ENCODE measurements at places on chromosomes 4 and X.

DNA sequence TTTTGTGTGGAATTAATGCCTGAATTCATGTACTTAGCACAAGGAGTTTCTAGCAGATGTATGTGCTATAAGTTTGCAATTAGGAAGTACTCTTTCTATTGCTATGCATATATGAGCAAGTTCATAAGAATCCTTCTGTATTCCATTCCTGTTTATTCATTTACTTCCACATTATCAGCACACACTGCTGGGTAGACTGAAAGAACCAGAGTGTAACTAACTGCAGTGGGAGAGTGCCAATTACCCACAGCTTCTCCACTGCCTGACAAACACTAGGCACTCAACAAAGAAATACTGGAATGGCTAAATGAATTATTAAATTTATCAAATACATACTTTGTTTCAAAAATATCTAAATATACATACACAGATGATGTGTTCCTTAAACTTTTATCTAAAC, 219.6 kb downstream of the CAMK2D start:
- DNase-seq = no peak

DNA sequence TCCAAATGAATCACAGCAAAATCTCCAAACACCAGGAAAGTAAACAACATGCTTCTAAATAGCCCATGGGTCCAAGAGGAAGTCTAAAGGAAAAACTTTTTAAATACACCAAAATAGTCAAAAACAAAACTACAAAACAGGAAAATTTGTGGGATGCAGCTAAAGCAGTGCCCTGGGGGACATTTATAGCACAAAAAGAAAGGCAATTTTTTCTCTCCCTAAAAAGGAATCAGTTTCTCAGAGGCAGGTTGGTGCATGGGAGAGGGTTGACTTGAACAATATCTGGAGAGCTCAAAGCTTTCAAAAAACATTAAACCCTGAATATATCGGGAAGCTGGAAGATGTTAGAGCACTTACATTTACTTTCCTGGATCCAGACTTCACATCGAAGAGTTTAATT, 15.7 kb upstream of the DUSP9 start:
- DNase-seq = no peak

GRCh38 chr4:181761156-181761555, 482.0 kb upstream of the TENM3 start:
- no peak for DNase-seq

DNA sequence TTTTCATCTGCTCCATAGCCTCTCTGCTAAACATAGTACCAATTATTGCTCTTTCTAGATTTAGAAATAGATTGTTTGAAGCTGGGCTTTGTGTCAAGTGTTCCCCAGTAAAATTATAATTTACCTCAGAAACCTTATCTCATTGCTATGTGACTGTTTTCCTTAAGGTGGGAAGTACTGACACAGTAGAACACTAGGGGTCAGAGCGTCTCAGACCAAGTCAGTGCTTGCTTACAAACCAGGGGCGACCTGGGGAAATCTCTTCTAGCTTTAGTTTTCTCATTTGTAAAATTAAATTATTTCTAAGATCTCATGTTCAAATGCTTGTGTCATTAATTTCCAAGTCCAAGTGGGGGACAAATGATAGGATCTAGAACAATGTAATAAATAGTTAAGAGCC, 360.4 kb downstream of the RAPGEF2 start:
- DNase-seq = no peak

DNA sequence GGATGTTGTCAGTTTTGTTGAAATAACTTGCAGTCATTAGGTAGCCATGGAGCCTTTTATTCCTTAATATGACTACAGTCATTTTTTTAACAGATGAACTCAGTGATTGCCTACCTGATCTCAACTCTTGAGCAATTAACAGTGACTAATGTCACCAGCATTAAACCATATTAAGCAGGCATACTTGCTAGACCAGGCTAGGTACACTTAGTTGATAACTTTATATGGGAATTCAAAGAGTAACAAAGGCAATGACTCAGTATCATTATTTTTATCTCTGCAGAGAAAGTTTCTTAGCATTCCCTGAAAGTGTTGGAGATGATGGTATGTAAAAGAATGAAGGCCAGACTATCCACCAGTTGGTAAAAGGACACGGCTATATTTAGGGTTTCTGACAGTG, at the start of gene C4orf54:
Gene C4orf54 (minus strand): TSS at position 31 of the 400 bp plus-strand sequence. CDS start 3,180 bp downstream, outside the sequence.
- DNase-seq = no peak

DNA sequence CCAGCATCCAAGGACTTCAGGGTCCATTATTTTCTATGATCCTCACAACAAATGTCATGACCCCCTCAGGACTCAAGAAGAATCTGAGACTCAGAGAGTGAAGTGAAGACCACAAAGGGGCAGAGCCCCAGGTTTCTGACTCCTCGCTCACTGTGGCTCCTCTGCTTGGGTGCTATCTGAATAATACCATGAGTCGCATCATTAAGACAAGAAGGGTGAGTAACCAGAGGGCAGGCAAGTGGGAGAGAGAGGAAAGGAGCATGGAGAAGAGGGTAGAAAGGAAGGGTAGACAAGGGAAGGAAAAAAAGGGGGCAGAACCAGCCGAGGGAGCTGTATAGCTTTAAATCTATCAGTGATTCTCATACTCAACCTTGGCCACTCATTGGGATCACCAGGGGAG, 15.5 kb upstream of the HSD17B10 start:
- DNase-seq = no peak

- DNase-seq = no peak
These were observed 96.5 kb upstream of the DUSP21 start for GRCh38 chrX:44747317-44747716.

- DNase-seq = no peak
These were observed 108.1 kb downstream of the MGST2 start for GRCh38 chr4:139773560-139774318.

DNA sequence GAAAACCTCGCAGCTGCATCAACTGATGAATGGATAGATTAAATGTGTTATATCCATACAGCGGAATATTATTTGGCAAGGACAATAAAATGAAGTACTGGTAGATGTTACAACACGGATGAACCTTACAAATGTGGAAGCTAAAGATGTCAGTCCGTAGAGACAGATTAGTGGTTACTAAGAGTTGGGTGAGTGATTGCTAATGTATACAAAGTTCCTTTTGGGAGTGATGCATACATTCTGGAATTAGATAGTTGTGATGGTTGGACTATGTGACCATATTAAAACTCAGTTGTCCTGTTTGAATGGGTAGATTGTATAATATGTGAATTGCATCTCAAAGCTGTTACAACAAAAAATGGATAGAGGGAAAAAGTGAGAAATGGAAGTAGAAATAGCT, 2.8 kb downstream of the FIP1L1 start:
- DNase-seq = no peak

GRCh38 chrX:138939038-138939437, 227.5 kb upstream of the FGF13 start:
- no peak for DNase-seq

GRCh38 chr4:144295286-144295995, 154.9 kb upstream of the GYPA start:
- DNase-seq = no peak

- no peak for DNase-seq
These were observed 127.4 kb upstream of the ENPP6 start for GRCh38 chr4:184344899-184345572.

DNA sequence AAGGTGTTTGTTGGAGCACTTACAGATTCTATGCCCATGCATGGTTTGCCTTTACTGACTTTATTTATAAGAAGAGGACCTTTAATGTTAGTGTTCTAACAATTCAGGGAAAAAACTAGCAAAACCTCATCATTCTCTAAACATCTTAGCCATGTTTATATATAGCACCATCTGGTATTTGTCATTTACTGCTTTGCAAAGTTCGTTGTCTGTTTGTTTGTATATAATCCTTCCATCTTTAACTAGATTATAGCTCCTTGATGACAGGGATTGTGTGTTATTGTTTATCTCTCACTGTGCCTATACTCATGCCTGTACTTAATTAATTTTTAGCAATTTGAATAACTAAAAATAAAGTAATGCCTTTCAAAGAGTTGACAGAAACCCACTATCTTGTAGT, 170.6 kb upstream of the PACRGL start:
- DNase-seq = no peak

GRCh38 chr4:150321113-150321512, 242.9 kb downstream of the DCLK2 start:
- DNase-seq = no peak

GRCh38 chr4:93743022-93743421, 85.5 kb upstream of the ATOH1 start:
- no peak for DNase-seq

- DNase-seq = no peak
These were observed 2.7 kb upstream of the ALB start for GRCh38 chr4:73401412-73401811.

DNA sequence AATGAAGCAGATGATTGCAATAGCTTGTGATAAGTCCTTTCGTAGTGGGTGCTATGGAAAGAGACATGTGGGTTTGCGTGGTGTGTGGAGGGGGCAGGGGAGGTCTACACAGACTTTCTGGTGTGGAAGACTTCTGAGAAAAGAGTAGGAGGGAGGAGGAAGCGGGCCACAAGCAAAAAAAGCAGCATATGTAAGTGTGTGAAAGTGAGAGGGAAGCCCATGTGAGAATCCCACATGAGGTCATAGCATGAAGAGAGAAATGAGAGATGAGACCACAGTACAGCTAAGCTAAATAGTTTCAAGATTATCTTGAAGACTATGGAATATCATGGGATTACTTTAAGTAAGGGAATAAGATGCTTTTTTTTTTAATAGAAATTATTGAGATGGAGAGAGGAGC, 2039.9 kb upstream of the TENM3 start:
- no peak for DNase-seq

- no peak for DNase-seq
These were observed 53.2 kb downstream of the PPM1K start for GRCh38 chr4:88230969-88231771.
